ENCODE measurements at places on chromosomes 16 and 17. TPM values are rescaled to one million over a fixed set of nuclear protein-coding genes. Genes with fewer than 3 reads are reported as not detected.

The RDM1 gene
- total RNA-seq, result 1.9 TPM

GRCh38 chr17:2854143-2855055 is 58.2 kb downstream of the RAP1GAP2 start:
- DNase-seq, result peak; percentile 64

- DNase-seq, result no peak
Observed at GRCh38 chr17:72520665-72521303, 400.0 kb downstream of the SOX9 start.

DNA sequence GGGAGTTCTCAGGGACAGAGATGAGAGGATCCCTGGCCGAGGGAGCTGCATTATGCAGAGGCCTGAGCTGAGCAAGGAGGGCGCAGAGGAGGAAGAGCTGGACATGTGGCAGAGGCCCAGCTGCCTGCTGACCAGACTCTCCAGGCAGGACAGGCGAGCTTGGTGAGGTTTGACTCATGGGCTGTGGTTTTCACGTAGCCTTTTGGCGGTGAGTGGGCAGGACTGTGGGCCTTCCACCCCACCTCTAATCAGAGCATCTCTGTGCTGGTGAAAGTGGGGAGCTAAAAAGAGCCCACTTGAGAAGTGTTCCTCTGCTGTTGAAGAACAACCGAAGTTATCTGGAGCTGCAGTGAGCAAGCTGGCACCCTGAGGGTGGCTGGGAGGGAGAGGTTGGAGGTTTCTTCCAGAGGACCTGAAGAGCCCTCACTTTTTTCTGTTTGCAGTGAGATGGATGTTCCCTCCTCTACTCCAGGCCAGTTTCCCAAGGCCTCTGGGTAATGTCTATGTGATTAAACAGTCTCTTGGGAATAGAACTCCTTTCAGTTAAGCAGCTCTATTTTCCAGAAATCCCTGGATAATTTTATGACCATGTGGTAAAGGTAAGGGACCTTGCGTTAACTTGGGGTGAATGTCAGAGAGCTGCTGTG is 11.9 kb downstream of the EPN2 start:
- no peak for DNase-seq

- DNase-seq, result no peak
Observed at GRCh38 chr17:45380046-45380765, 52.5 kb downstream of the ARHGAP27 start.

DNA sequence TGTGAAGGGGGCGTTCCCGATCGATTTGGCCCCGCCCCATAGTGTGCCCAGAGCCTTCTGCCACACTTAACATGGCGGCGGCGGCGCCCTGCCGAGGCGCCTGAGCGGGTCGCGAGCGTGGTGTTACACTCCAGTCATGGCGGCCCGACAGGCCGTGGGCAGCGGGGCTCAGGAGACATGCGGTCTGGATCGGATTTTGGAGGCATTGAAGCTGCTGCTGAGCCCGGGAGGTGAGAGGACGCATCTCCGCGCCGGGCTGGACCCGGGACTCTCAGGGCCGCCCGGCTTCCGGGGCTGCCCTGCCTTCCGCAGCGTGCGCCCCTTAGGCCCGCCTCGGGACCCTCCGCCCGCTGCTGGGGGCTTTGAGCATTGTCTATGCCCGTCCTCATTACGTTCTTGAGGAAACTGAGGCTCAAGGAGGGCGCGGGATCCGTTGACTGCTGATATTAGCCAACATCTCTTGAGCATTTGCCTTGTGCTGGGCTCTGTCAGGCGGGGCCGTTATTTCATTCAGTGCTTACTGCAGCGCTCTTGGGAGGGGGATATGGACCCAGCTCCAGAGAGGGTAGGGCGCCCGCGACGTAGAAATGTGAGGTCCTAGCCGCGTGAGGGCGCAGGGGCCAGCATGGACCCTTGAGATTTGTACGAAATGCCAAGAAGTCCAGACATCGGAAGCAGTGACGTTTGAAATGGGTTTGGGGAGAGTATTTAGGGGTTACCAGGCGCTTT is at the start of gene TANGO6:
Gene TANGO6 (plus strand): TSS at position 50 of the 729 bp plus-strand sequence. CDS start 87 bp downstream, at position 137.
- peak; percentile 83 for DNase-seq

- DNase-seq, result no peak
Observed at GRCh38 chr17:63698381-63698885, 1.5 kb downstream of the LIMD2 start.

The CALB2 gene
- total RNA-seq, result 2.3 TPM

DNA sequence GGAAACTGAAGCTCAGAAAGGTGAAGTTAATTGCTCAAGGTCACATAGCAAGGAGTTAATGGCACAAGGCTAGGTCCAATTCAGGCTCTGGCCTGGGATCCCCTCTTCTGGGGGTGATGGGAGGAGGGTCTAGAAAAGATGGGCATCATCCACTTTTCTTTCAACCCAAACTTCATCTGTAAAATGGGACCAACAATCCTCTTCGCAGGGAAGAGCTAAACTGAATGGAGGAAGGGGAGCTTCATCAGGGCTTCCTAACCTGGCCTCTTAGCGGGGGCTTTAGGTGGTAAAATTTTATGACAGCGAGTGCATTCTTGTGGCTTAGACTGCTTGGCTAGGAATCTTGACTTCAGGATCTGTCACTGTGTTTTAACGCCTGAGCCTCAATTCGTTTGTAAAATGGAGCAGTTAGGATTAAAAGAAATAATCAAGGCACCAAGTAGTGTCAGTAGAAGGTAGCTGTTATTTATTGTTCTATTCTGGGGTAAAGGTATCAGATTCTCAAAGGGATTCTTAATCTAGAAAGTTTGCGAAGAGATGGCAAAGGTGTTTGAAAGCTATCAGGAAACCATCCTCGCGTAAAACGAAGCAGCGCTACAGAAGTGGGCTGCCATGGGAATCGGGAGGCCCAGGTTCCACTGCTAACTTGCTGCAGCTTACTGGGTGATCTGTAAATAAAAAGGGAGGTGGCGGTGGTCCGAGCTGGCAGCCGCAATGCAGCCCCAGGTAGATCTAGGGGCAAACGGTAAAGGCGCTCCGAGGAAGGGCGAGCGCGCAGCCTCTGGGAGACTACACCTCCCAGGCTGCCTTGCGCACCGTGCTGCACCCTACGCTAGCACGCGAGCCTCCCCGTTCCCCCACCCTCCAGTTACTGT is 1.5 kb upstream of the SRCAP start:
- peak; percentile 99 for DNase-seq

The SEZ6 gene
- total RNA-seq, result 0.66 TPM

All from Peyer's patch (tissue), 4 donors.